Mucosa of gallbladder (tissue), 1 donor: ENCODE measurements at places on chromosomes 16 and 17. TPM values are rescaled to one million over a fixed set of nuclear protein-coding genes. Genes with fewer than 3 reads are reported as not detected.

DNA sequence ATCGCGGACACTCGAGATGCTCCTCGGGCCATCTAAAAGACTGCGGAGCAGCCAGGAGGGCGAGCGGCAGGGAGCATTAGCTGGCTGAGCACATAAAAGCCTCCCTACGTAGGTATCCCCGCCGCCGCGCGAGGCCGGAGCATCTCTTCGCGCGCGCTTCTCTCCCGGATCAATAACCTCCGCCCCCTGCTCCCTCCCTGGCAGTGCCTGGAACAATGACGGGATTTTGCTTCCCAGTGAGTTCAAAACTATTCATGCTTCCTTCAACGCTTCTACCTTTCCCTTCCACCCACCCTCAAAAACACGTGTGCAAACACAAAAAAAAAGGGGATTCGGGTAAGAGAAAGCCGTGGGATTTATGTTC is 984 bp downstream of the CENPV start:
- peak; percentile 49 for DNase-seq

DNA sequence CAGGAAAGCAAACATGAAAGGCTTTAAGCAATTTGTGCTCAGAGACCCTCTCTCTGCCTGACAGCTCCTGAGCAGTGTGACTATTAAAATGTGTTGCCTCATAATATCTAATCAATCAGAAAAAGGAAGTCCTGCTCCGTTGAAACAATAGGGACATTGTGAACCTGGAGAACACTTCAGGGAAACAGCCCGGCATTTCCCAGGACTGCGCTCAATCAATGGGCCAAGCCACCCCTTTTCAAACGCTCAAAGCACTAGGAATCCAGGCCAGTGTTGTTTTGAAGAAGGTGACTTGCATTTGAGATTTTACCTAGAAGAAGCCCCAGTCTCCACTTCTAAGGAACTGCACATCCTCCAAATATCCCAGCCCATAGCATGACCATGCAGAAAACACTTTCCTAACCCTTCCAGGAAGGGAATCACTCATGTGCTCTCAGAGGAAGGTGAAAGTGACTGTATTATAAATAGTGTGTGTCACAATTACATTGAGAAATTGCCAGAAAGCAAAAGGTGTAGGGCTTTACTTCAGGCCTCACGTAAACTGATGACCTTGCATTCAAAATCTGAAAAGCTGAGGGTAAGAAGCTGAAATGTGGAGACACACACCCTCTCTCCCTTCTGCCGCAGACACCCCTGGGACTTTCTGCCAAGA is 19.4 kb downstream of the CDRT4 start:
- no peak for DNase-seq

- DNase-seq = no peak
Measured at GRCh38 chr16:57870753-57871454, 68.6 kb upstream of the KIFC3 start.

DNA sequence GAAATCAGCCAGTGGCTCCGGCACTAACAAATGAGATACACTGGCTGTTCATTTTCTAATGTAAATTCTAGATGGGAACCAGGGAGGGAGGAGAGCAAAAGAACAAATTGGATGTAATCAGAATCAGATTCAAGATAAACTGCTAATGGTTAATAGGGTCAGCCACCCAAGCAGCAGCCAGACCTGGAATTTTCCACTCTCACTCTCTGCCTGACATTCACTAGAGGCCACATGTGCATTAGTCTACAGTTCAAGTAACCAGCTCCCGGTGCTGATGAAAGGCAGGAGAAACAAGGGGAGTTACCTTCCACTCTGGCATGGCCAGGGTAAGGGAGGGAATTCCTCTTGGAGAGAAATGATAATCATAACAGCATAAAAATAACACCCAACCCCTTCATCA is 597.7 kb downstream of the TOX3 start:
- DNase-seq = no peak

DNA sequence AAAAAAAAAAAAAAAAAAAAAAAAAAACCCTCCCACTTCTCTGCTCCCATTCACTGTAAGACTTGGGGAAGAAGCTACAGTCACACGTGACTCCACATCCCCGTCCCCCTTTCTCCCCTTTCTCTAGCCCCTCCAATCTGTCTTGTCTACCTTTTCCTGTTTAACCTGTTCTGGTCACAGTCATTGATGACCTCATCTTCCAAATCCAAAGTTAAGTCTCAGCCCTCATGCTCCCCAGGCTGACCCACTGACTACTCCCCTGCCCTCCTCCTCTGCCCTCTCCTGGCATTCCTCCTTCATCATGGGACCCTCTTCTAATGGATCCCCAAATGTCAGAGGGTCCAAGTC is 1.6 kb upstream of the CDH5 start:
- no peak for DNase-seq

Gene GPR139
- total RNA-seq = not detected

Gene CCL7
- not detected for total RNA-seq

Gene SLC38A8
- not detected for total RNA-seq

Gene PAFAH1B1
- 110 TPM for total RNA-seq
